Smooth muscle cell of the pulmonary artery (primary cell): ENCODE measurements at places on chromosomes 1 and 21. TPM values are rescaled to one million over a fixed set of nuclear protein-coding genes. Genes with fewer than 3 reads are reported as not detected.

The LCE1B gene
- not detected in 2 replicates for total RNA-seq

The ARMH1 gene
- total RNA-seq, result 0.91 and 1.3 TPM in 2 replicates

The LCE3D gene
- total RNA-seq, result not detected in 2 replicates

The RPE65 gene
- total RNA-seq, result not detected in 2 replicates

The CRYBG2 gene
- total RNA-seq, result not detected in 2 replicates

The PPM1J gene
- total RNA-seq, result 1.0 and 1.5 TPM in 2 replicates

The LCA5L gene
- total RNA-seq, result 1.2 and 2.2 TPM in 2 replicates

The PRKCZ gene
- 1.3 and 2.4 TPM in 2 replicates for total RNA-seq

The UBXN10 gene
- total RNA-seq, result not detected in 2 replicates

The USP25 gene
- 41.9 and 43.9 TPM in 2 replicates for total RNA-seq

The MFAP2 gene
- total RNA-seq, result 13.0 and 39.9 TPM in 2 replicates

The COL6A2 gene
- total RNA-seq, result 3,111 and 4,259 TPM in 2 replicates

The VASH2 gene
- 0.03 and 0.26 TPM in 2 replicates for total RNA-seq

The ST7L gene
- total RNA-seq, result 14.5 and 16.7 TPM in 2 replicates

The LORICRIN gene
- not detected in 2 replicates for total RNA-seq
